ENCODE measurements at places on chromosomes 1 and 21.
A peak's percentile ranks its signal among the peaks of the same experiment; 100 is the strongest.

DNA sequence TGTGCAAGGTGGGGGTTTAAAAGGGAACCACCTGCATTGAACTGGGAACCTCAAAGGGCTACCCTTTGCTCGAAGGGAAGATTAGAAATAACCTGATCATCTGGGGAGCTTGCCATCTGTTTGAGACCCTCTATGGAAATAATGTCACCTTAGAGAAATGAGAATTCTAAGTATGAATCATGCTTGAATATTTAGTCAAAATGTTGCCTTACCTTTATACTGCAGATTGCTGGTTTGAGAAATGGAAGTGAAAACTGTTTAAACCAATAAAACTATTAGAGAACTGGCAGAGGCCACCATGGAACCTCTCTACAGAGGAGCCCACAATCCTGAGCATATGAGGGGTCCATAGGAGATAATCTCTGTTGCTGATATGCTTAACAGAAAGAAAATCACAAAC lies 131.2 kb upstream of the FAM78B start:
- no peak for DNase-seq

DNA sequence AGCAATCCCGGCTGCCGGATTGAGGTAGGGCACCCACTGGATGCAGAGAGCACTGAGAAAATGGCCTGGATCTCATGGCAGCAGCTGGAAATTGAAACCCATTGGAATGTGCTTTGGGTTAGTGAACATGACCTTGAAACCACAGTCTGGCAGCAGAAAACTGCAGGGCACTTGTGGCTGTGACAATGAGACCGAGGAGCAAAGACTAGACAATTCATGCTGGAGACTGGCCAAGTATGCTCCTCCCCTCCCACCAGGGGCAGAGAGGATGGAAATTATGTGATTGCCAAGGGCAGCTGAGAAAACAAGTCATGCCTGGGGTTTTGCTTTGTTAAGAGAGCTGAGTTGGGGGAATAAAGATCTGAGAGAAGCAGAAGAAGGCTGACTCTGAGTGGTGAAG lies 60.7 kb downstream of the ZNF697 start:
- no peak for DNase-seq

GRCh38 chr1:42835422-42835821 lies 11.0 kb upstream of the ZNF691 start:
- no peak for DNase-seq

DNA sequence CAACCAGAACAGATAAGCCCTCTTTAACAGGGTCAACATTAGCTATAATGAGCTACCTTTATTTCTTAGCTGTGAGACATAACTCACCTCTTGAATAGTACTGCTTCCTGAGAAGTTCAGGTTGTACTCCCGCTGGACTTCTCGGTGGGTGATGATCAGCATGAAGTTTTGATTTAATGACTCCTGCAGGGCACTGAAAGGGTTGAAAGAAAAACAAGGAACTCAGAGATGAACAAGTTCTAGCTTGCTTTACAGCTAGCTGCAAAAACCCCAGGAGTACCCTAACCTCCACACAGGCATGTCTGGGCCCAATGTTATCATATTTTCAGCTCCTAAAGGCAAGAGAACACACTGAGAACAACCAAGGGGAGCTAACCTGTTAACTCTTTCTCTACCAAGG lies 254.4 kb downstream of the FAF1 start:
- no peak for DNase-seq

- no peak for DNase-seq
These were observed 130.1 kb downstream of the NPHP4 start for GRCh38 chr1:5861871-5862825.

GRCh38 chr1:175578425-175578824 lies 165.0 kb downstream of the TNR start:
- no peak for DNase-seq

GRCh38 chr1:40855513-40855912 lies 6.7 kb downstream of the CITED4 start:
- no peak for DNase-seq

- DNase-seq = no peak
These were observed 532.5 kb upstream of the ADGRL4 start for GRCh38 chr1:79539001-79539400.

DNA sequence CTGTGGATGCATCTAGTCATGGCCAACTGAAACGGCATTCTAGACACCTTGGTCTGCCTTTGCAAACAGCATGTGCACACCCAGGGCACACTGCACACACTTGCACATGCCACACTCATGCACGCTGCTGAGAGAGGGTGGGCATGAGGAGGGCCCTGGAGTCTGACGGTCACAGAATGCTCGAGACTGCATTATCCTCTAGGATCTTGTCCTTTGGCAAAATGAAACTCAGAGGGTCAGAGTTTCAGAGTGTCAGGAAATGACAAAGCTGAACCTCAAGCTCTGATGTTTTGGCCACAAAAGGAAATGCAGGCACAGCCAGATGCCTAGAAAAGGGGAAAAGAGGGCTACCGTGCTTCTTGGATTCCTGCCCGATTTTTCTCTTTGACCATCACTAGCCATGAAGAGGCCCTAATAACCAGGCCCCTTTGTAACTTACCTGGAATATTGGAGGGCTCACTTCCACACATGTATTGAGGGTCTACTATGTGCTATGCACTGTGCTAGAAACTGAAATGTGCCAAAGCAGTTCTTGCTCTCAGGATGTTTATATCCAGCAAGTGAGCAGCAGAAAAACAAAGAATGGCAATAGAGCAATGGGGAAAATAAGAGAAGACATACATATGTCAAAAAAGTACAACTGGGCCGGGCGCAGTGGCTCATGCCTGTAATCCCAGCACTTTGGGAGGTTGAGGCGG lies 65.4 kb downstream of the TOMM20 start:
- DNase-seq = no peak

- DNase-seq = no peak
These were observed 83.2 kb downstream of the RGL1 start for GRCh38 chr1:183887826-183888819.

GRCh38 chr1:162384601-162385279 lies 3.2 kb downstream of the C1orf226 start:
- no peak for DNase-seq

DNA sequence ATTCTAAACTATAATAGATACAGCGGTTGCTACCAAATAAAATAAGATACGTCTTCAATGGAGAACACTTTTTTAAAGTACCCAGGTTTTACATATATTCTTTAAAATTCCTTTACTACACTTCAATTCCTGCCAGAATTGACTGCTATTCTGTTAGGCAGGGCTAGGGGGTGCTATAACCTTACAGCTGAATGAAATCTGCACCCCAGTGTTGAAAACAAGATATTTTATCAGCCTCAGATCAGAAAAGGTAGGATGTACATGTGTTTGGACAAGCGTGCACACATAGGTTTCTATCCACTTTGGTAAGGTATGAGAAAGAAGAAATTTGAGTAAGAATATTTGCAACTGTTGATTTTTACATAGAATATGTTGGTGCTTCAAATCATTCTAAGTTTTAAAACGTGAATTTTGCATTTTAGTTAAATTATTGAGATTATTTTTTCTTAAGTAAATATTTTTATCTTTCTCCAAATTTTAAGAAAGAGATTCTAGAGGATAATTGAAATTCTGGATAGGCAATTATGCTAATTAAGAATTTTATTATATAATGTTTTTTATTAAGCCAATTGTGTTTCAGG lies 490.8 kb upstream of the ADGRL4 start:
- peak; percentile 14 for DNase-seq

- no peak for DNase-seq
These were observed 88.9 kb downstream of the DMRTB1 start for GRCh38 chr1:53548031-53548491.

DNA sequence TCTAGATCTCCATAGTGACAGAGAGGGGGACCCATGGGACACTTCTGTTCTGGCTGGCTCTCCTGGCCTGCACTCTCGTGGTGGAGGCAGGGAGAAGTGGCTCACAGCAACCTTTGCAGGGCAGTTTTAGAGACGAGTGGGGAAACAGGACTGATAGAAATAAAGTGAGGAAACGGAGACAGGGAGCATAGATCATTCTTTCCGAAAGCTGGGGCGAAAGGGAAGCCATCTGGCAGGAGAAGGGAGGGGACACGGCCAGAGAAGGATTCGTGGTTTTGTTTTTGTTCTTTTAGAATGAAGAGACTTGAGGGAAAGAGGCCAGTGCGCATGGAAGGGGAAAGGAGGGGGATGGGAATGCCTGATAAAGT lies 3.5 kb downstream of the TIE1 start:
- no peak for DNase-seq

GRCh38 chr1:182235952-182236650 lies 155.5 kb downstream of the GLUL start:
- no peak for DNase-seq

DNA sequence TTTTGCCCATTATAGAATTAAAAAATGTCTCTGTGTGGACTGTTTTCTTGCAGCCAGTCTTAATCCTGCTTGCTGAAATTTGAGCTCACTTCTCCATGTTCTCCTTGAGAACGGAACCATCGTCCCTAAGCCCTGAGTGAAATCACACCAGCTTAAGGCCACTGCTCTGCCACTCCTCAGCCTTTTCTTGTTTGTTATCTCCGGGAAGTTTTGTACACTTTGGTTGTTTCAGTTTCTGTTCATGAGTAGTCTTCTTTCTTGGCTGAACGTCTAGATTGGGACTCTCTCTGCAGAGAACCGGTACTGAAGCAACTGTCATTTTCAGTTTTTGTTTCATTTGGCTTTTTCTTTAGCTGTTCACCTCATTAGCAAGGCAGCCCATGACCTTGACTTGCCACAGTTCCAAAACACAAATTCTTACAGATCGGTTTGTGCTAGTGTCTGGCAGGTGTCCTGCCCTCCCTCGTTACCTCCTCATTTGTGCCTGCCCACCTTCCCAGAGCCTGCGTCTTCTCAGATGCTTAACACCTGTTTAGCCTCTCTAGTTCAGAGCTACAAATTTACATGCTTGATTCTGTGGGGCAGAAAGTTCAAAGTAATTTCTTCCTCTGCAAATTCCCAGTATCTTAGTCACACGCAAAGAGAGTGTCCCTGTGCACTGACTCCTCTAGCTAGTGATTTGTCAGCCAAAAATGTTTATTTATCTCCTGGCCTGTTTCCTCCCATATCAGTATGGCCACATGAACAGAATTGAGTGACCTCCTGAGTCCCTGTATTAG lies 12.4 kb downstream of the PSEN2 start:
- no peak for DNase-seq

GRCh38 chr1:94617134-94617805 lies 75.7 kb upstream of the F3 start:
- DNase-seq = no peak

DNA sequence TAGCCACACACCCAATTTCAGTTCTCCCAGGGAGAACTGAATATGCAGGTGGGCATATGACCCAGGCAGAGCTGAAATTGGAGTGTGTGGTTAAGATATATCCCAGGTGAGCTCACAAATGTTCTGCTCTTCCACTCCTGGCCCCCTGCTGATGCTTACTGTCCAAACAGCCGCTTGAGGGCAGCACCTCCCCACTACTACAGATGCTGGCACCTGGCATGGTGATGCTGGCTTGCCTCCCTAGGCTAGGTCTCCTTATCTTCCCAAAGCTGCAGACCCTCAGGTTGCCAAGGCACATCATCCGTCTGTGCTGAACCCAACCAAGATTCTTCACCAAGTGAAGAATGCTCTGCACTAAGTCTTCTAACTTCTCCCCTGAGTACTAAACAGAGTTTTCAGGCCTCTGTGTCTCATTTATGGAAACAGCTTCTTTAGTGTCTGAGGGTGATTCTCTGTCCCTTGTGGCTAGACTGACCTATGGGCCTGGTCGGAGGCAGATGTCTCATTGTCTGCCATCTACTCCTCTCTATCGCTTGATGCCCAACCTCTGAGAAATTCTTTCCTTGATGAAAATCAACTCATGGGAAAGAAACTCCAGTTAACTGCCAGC lies 27.2 kb downstream of the XCL1 start:
- DNase-seq = no peak

DNA sequence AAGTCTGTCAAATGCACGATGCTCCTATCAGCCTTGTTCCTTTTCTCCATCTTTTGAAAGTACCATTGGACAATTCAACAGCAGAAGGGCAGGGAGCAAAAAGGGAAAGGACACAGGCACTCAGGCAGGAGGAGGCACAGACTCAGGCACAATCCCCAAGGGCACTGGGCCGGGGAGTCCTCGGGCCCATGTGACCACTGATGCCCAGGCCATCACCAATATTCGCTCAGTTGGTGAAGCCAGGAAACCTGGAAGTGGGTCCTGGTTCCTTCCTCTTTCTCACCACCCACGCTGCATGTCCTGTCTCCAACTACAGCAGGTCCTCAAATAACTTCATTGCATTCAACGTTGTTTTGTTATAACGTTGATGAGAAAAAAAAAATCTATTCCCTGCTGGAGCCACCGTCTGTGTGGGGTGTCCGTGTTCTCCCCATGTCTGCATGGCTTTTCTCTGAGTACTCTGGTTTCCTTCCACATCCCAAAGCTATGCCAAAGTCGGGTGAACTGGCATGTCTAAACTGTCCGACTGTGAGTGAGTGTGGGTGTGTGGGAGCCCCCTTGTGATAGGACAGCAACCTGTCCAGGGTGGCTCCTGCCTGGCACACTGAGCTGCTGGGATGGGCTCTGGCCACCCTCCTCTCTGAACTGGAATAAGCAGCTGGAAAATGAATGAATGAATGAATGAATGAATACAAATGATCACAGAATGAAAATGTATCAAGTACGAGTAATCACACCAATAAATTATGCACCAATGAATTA lies 12.5 kb downstream of the NID1 start:
- no peak for DNase-seq

- no peak for DNase-seq
These were observed 669.3 kb downstream of the MATN1 start for GRCh38 chr1:30054126-30054525.

DNA sequence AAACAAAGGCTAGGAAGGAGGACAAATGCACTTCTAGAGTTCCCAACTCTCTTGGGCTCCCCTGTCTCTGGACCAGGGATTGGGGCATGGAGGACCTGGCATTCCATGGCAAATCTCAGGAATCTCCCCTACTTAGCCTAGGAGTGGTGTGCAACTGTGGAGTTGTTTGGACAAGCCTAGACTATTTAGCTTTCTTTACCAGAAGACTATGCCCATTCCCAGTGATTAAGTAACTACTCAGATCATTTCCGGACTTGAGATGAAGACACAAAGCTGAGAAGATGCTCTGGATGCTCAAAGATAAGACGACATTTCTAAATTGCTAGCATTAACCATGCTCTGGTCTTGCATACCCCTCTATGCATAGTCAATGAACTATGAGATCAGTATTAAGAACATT lies 13.7 kb upstream of the MARK1 start:
- no peak for DNase-seq
